ENCODE measurements at places on chromosomes 1 and 21.

DNA sequence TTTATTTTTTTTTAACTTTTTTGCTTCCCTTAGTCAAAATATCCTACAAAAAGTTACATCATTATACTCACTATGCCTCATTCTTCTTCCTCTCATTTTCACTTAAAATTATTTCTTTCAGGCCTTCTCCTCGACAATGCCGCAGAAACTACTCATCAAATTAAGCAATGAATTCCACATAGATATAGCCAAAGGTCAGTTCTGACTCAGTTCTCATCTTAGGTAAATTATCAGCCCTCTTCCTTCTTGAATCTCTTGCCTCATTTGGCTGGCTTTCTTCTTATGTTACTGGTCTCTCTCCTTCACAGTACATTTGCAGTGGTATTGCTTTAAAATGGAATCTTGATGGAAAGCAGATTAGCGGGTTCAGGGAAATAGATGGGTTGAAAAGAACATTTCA lies 260.7 kb upstream of the BRINP3 start:
- no peak for DNase-seq

DNA sequence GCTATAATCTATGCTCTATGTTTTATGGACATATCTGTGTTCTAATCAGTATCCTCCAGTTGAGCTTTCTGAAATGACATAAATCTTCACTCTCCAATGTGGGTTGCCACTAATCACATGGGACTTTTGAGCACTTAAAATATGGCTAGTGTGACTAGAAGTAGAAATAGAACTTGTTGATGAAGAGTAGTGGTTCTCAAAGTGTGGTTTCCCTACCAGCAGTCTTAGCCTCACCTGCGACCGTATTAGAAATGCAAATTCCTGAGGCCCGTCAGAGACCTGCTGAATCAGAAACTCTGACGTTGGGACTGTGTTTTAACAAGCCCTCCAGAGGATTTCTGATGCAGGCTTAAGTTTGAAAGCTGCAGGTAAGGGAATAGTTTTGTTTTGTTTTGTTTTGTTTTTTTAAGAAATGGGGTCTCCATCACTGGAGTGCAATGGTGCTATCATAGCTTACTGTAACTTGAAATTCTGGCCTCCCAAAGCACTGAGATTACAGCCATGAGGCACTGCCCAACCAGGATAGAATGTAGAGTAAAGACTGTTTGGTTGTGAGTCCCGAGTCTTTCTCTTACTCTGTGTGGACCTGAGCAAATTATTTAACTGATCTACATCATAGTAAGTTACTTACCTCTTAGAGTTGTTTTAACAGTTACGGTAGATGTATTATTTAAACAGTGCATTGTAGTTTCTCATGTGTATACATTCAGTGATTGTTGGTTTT lies 21.7 kb downstream of the GLRX2 start:
- DNase-seq, result no peak

- DNase-seq, result no peak
Observed at GRCh38 chr1:108845991-108846390, 10.9 kb downstream of the AKNAD1 start.

- DNase-seq, result no peak
Observed at GRCh38 chr21:42732033-42732410, 78.6 kb downstream of the PDE9A start.

GRCh38 chr1:25524568-25525360 lies 18.6 kb upstream of the LDLRAP1 start:
- DNase-seq, result no peak
